ENCODE measurements at places on chromosomes 2 and 18. TPM values are rescaled to one million over a fixed set of nuclear protein-coding genes. Genes with fewer than 3 reads are reported as not detected.

ABCB11 gene
- not detected for polyA plus RNA-seq

ZEB2 gene
- 132 TPM for polyA plus RNA-seq

POLR1B gene
- 12.8 TPM for polyA plus RNA-seq

IL1RN gene
- polyA plus RNA-seq: 1.9 TPM

DDX18 gene
- 41.9 TPM for polyA plus RNA-seq

CTAGE1 gene
- not detected for polyA plus RNA-seq

NAGK gene
- 81.5 TPM for polyA plus RNA-seq

BUB1 gene
- polyA plus RNA-seq: 8.7 TPM

INSIG2 gene
- 17.2 TPM for polyA plus RNA-seq

PTCD3 gene
- polyA plus RNA-seq: 71.6 TPM

TUBA4B gene
- 0.31 TPM for polyA plus RNA-seq

- no peak for DNase-seq
Observed at GRCh38 chr2:151520976-151521375, 111.3 kb downstream of the RIF1 start.

- no peak for DNase-seq
Observed at GRCh38 chr2:22798386-22798785, 586.6 kb upstream of the KLHL29 start.

DNA sequence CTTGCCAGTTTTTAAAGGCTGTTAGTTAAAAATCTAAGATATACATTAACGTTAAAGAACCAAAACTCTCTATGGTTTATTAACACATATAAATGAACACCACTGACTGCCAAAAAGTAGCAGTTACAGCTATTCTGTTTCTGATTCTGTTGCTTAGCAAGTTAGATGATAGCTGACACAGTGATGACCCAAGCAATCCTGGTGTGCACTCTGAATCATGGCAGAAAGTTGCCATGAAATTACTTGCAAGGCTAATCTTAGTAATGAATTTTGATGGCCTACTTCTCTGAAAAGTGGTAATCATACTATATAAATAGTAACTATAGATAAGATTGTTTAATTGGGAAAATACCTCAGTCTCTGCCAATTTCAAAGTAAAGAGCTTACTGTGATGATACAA, 57.7 kb downstream of the ROCK2 start:
- DNase-seq: no peak

- DNase-seq: no peak
Observed at GRCh38 chr2:139293992-139294548, 513.9 kb upstream of the NXPH2 start.

- DNase-seq: no peak
Observed at GRCh38 chr2:239625156-239625845, 224.5 kb upstream of the HDAC4 start.

- no peak for DNase-seq
Observed at GRCh38 chr2:234292205-234292961, 204.5 kb downstream of the ARL4C start.

- DNase-seq: no peak
Observed at GRCh38 chr18:4245456-4245855, 209.7 kb downstream of the DLGAP1 start.

GRCh38 chr2:45315861-45316260, 295.2 kb downstream of the SRBD1 start:
- DNase-seq: peak; percentile 75

- no peak for DNase-seq
Observed at GRCh38 chr2:8138923-8139667, 542.8 kb upstream of the ID2 start.

DNA sequence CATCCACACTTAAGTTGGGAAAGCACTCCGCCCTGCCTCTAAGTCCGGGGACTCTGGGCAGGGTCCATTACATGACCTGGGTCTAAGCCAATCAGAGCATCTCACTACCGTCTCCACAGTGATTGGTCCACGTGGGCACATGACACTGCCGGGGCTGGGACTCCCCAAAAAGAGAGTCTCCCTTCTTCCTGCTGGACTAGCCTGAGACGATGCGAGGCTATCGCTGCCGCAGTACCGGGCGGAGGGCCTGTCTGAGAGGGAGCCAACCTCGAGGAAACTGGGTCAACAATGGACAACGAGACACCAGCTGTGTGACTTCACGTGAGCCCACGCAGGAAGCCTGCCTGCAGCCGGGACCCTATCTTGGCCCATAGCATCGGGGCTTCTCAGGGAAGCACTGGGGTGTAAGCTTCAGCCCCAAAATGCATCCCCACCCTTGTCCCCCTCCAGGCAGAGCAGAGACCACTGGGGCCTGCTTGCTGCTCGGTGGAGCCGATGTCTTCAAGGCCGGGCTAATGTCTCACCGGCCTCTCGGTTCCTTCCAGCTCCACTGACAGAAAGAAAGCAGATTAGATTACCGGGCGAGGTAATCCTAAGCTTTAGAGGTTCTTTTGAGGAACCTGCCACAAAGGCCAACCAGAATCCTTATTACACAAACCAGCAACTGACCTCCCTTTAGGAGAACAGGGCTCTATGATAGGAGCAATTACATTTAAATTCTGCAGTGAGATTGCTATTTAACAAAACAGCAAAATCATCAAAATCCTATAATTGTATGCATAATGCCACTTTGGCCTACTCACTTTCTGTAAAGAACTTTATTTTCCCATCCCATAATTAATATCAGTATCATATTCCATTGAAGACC, 21.3 kb upstream of the COPS8 start:
- no peak for DNase-seq

- DNase-seq: no peak
Observed at GRCh38 chr18:47547539-47548202, 296.2 kb upstream of the SKOR2 start.

DNA sequence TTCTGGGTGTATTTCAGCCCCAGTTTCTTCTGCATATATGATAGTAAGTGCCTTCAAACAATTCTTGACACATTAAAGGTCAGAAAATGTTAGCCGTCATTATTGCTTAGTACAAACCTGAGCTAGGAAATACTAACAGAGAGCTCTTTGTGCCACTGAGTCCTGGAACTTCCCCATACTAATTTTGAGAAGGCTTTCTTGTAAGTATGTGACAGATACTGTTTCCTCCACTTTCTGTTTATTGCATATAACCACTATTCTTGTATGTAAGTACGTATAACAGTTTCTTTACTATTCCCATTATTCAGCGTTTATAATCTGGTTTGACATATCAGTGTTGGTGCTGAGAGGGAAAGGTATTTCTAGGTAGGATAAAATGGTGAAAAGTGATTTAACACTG, 9.8 kb downstream of the PPP1CB start:
- no peak for DNase-seq

GRCh38 chr2:229642371-229642770, 72.0 kb downstream of the DNER start:
- DNase-seq: no peak

- peak; percentile 61 for DNase-seq
Observed at GRCh38 chr18:11175266-11175979, 26.1 kb upstream of the PIEZO2 start.

DNA sequence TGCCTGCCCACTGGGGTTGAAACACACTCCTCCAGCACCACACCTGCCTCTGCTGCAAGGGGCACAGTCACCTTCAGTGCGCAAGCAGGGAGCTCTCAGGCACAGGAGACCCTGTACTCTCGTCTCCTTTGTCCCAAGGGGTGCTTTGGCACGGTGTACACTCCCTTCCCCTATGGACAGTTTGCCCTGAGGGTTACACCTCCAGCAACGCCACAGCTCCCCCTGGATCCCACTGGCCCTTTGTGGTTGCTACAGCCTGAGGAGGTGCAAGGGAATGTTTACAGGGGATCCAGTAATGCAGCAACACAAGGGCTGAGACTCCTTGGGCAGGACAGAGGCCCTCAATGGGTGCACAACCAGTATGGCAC, 45.2 kb upstream of the FAM117B start:
- DNase-seq: no peak

DNA sequence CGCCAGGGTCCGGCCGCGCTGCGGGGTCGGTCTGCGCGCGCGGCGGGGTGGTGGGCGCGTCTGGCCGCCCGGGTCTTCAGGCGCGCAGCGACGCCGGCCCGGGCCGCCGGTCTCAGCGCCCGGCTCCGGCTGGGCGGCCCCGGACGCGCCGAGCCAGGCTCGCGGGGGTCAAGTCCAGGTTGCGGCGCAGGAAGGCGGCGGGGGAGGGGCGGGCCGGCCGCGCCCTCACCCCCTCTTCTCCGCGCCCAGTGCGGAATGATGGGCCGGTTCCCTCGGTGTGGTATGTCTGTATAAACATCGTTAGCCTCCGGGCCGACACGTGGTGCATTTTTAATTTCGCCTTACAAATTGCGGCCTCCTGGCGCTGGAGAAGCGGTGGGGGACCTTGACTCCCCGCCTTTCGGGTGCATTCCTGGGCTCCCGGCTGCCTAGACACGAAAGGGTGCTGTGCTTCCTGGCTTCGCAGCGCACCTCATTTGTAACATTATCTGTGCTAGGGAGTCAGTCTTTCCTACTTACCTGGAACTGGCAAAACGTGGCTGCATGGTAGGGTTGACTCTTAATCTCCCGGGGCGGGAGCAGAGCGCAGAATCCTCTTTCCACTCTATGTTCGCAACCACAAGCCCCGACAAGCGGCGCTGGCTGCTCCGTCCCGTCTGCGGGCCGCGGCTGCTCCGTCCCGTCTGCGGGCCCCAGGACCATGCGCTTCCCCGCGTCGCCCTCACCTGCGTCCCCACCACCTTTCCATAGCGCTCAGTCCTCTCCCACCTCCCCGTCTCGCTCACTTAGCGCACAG, 69.0 kb downstream of the CTAGE1 start:
- DNase-seq: no peak

GRCh38 chr2:240992572-240993291, 5.7 kb upstream of the SNED1 start:
- no peak for DNase-seq

GRCh38 chr18:11809895-11810294, 41.3 kb upstream of the CHMP1B start:
- no peak for DNase-seq

- DNase-seq: no peak
Observed at GRCh38 chr2:147351784-147352183, 493.0 kb upstream of the ACVR2A start.

DNA sequence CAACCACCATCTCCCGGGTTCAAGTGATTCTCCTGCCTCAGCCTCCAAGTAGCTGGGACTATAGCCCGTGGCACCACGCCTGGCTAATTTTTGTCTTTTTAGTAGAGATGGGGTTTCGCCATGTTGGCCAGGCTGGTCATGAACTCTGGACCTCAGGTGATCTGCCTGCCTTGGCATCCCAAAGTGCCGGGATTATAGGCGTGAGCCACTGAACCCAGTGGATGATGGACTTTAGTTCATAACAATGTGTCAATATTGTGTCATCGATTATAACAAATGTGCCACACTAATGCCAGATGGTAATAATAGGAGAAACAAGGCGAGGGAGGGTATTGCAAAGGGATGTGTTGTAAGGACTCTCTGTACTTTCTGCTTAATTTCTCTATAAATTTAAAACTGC, 216.6 kb downstream of the ZBTB7C start:
- DNase-seq: no peak

Measured in hindlimb muscle (tissue), 1 donor.